ENCODE measurements at places on chromosomes 3 and 15.
A peak's percentile ranks its signal among the peaks of the same experiment; 100 is the strongest.

GRCh38 chr3:25007974-25008658, 419.9 kb upstream of the RARB start:
- DNase-seq = no peak

DNA sequence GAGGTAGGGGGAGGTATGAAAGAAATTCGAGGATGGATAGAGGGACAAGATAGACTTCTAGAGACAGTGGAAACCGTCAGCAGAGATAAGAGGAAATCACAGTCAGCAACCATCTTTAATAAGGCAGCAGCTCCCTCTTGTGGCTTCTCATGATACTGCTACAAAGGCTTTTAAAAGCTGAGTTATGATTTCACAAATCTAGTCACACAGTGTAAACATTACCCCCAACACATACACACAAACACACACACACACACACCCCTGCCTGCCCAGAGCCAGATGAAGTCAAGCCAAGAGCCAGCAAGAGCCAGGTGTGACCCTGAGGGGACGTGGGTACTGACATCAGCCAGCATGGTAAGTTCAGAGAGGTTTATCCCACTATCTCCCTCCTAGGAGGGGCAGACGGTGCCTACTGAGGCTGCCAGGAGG, 18.9 kb upstream of the TGM5 start:
- peak; percentile 8 for DNase-seq

DNA sequence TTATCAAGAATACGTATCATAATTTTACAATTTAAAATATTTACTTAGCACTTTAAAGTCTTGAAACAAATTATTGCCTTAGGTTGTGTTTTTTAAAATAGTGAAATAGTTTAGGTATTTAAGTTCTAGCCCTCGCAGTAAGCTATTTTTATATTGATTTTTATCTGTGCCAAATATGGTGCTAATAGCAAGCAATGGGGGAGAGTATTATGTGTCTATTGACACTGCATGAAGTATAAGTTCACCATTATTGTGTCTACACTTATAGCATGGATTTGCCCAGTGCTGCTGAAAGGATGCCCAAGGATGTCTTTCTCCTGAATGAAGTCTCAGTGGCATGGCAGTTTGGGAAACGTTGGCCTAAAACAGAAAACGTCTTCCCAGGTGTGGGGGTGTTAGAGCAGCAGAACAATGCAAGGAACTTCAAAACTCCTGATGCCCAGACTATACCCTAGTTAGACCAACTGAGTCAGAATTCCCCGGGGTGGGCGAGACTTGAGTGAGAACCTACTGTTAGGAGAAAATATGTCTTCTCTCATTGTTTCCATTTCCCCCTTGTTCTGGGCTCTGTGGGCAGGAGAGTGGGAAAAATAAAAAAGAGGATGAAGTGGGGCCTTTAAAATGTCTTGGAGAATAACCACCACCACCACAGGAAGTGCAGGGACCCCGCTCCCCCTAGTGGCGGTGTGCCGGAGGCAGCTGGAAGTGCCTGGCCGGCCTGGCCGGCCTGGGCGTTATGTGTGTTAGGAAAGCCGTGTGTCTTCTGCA, 104.2 kb upstream of the SLC7A14 start:
- peak; percentile 42 for DNase-seq

DNA sequence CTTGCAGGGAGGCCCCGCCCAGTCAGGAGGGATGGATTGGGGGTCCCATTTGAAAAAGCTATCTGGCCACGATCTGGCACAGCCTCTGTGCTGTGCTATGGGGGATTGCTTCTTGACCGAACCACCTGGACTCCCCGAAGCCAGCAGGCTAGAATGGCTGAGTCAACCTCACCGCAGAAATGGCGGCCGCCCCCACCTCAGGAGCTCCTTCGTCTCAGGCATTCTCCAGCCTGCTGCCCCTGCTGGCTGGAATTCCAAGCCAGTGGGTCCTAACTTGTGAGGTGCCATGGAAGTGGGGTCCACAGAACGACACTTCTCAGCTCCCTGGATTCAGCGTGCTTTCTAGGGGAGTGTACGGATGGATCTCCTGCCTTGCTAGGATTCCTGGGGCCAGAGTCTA, 180.5 kb upstream of the TRIM42 start:
- no peak for DNase-seq

DNA sequence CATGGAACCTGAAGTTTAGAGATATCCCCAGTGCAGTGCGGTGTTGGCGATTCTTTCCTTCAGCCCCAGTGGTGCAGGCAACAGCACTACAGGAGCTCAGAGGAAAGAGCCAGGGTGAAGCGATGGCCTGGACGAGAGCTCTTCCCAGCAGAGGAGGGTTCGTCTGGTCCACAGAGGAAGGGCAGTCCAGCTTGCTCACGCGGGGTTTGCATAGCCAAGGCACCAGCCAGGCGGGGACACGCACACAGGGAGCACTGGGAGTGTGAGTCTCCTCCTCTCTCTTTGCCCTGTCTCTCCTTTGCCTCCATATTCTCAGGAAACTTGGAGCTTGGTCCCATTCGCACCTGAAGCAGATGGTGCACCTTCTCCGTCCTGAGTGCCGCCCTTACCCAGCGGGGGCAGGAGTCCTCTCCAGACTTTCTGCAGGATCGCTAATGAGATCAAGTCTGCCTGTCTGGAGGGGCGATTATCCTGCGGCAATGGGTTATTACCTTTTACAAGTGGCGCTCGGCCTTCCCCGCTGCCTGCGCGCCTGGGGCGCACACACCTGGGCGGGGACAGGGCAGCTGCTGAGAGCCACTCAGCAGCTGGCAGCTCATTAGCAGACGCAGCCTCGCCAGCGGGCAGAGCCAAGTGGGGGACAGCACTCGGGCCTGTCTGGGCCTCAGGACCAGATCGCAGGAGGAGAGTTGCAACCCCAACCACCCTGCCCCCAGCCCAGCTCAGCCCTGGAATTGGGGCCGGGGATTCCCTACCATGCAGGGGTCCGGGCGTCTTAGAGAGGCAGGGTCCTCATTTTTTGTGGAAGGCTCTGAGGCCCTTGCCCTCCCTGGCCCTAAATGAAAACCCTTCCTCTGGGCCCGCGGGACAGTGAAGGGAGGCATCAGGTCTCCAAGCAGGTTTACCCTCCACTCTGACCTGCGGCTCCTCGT, 119.0 kb upstream of the MEF2A start:
- DNase-seq = no peak

- DNase-seq = no peak
Observed at GRCh38 chr3:14621093-14621492, 30.5 kb upstream of the CCDC174 start.

GRCh38 chr15:72331021-72331420, 11.1 kb upstream of the CELF6 start:
- DNase-seq = no peak

DNA sequence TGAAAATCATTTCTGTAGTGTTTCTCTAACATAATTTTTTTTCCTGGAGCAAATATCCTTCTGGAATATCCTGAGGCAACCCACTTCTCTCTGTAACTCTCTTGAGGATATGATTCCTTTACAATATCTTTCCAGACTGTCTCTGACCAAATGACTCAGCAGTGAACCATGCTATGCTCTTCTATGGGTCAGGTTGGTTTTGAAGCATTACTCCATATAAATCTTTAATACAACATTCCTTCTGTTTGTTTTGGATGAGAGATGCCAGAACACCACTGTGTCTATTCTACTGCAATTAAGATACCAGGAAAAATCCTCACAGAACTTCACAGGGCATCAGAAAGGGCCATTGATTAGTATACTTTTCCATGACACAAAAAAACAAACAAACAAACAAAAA, 626.4 kb upstream of the ZNF385D start:
- DNase-seq = no peak

- no peak for DNase-seq
Observed at GRCh38 chr3:24490151-24490550, 4.5 kb downstream of the THRB start.

GRCh38 chr3:54936561-54936960, 8.7 kb upstream of the LRTM1 start:
- no peak for DNase-seq

- DNase-seq = no peak
Observed at GRCh38 chr15:42134617-42135245, 21.7 kb downstream of the PLA2G4F start.

DNA sequence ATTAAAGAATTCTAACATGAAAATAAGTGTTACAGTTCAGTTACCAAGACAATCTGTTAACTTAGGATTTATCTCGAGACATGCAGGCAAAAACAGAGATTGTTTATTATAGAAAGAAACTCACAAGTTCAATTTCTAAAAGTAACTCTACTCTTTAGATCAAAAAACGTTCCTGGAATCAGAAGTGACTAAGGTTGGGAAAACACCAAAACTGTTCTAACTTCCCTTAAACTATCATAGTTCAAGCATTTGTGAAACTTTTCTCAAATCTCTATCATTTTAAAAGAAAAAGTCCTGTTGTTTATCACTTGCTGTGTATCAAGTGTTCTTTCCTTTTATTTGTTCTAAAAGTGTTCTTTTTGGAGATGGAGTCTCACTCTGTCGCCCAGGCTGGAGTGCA, 8.7 kb downstream of the WDR82 start:
- DNase-seq = no peak

- no peak for DNase-seq
Observed at GRCh38 chr3:123409443-123410148, 39.3 kb downstream of the ADCY5 start.

DNA sequence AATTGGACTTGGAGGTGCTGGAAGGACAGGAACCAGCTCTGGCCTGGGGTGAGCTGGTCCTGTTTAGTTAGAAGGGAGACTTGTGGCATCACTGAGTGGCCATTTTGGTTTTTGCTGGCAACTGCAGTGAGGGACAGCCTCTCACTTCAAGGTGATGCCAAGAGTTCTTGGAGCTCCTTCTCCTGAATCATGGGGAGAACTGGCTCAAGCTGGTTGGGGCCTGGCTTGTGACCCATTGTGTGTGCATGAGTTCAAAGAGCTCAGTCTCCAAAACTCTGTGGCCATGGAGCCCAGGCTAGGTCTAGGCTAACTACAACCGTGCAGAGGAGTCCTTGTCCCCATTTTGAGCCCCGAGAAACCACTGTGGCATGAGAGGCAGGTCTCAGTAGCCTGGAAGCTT, 60.1 kb upstream of the ZNF148 start:
- DNase-seq = no peak

DNA sequence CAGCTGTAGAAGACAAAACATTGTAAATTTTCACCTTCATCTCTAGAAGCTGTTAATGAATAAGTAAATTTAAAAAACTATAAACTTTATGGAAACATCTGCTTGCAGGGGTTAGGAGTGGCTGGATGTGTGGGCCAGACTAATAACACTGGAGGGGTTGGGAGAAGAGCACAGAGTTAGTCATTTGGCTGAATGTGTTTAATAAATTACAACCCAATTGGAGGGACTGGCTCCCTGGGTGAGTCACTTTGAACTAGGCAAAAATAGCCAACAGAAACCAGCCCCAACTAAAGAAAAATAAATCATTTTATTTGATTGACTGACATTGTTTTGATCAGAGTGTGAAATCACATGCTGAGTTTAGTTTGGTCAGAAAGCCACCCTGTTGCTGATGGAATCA, 21.8 kb downstream of the DGKG start:
- no peak for DNase-seq

DNA sequence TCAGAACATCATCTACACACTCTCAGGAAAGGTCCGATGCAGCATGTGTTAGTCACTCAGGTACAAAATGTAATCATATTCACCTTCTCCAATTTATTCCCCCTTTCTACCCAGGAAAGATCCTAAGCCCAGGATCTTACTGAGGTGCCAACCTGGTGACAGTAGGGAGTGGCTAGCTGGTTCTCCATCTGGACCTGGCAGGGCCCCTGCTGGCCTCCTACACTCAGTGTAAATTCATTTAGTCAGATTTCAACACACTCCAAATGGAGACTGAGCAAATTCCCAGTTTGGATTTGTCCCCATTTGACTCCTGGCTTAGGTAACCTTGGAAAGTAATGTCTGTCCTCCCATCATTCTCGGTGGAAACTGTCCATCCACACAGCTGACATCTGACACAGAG, 47.3 kb downstream of the SYNPR start:
- DNase-seq = no peak

GRCh38 chr3:52704611-52705437, 767 bp downstream of the GLT8D1 start:
- DNase-seq = peak; percentile 16

DNA sequence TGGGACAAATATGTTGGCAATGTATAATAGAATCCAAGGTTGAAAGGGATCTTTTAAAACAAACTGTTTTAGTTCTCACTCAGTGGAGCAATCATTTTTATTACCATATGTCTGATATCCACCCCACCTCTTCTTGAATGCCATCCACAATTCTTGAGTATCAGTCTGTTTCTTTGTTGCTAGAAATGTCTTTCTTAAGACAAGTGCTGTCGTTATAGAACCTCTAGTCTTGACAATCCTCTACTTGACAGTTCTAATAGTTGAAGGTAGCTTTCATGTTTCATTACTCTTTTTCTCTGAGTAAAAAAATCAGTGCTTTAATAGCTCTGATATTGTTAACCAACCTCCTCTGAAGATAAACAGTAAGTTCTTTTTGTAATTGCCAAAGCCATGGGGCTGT, 737.9 kb downstream of the MECOM start:
- DNase-seq = no peak

DNA sequence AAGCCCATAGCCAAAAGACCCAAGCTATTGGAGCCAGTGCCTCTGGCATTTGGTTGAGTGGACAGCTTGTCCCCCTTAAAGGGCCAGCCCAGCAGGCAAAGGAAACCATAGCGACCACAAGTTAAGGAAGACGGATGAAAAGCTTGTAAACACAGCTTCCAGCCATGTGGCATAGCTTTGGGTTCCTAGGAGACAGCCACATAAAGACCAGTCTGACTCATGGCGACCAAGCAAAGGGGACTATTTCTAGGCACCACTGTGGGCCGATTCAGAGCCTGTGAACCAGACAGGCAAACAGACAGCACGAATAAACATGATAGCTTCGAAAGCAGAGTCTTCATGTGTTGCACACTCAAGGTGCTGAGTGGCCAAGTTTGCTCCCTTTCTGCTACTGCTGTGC, 30.5 kb upstream of the SRGAP3 start:
- no peak for DNase-seq
